Right ventricle myocardium superior (tissue), 1 donor: ENCODE measurements at places on chromosomes 3 and 15.

DNA sequence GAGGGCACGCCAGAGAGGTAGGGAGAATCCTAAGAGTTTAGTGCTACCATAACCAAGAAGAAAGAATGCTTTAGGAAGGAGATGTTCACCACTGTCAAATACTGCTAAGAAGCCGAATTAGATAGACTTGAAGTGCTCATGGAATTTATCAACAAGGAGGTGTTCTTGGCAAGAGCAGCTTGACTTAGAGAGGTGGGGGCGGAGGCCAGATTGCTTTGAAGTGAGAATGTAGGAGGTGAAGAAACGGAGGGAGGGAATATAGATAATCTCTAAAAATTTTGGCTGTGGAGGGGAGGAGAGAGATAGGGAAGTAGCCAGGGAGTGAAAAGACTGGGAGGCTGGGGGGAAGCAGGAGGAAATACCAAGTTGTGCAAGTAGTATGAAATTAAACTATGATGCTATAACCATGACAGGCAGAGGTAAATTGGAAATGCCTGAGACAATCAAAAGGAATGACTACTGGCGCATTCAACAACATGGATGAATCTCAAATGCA lies 35.5 kb downstream of the GADL1 start:
- DNase-seq = no peak

DNA sequence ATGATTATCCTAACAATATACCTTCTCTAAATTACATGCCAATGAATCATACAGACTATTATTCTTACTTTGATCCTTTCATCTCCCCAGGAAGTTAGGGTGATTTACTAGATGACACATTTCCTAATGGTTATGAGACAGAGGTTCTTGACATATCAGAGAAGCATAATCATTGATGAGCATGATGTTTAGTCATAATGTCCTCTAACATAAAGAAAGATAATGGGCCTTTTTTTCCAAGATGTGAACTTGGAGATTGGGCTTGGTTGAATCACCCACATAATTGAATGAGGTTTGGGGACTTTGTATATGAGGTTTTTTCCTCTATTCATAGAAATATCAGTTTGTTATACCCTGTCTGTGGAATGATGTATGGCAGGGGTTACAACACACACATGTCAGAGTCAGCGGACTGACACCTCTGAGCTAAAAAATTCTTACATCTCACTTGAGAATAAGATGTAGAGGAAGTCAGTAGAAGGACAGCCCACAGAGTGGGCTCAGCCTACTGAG lies 69.7 kb upstream of the DCBLD2 start:
- no peak for DNase-seq

DNA sequence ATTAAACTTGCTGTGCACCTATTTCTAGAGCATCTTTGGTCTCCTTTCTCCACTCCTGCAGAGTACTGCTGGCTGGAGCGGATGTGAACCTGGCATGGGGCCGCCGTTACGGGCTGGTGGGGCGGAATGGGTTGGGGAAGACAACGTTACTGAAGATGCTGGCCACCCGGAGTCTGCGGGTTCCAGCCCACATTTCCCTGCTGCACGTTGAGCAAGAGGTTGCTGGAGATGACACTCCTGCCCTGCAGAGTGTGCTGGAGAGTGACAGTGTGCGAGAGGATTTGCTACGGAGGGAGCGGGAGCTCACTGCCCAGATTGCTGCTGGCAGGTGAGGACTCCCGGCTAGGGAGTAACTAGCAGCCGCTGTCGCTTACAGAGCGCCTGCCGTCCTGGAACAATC lies 2.1 kb downstream of the ABCF3 start:
- no peak for DNase-seq

- no peak for DNase-seq
Measured at GRCh38 chr3:63864965-63865327, 1.3 kb downstream of the ATXN7 start.

- no peak for DNase-seq
Measured at GRCh38 chr3:23726811-23727548, 78.8 kb upstream of the UBE2E1 start.

DNA sequence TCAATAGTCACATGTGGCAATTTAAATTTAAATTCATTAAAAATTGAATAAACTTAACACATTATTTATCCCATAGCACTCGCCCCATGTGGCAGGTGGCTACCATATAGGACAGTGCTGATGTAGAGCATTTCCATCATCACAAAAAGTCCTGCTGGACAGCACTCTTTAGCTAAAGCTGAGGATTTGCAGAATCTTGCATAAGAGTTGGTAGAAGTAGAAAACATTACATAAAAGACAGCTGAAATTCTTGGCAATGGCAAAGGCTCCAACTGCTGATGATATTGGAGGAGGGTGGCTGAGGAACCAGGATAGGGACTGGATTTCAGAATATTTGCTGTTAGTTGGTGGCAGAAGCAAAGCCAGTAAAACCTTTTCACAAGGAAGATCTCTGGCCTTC lies 230.7 kb upstream of the SATB1 start:
- no peak for DNase-seq

DNA sequence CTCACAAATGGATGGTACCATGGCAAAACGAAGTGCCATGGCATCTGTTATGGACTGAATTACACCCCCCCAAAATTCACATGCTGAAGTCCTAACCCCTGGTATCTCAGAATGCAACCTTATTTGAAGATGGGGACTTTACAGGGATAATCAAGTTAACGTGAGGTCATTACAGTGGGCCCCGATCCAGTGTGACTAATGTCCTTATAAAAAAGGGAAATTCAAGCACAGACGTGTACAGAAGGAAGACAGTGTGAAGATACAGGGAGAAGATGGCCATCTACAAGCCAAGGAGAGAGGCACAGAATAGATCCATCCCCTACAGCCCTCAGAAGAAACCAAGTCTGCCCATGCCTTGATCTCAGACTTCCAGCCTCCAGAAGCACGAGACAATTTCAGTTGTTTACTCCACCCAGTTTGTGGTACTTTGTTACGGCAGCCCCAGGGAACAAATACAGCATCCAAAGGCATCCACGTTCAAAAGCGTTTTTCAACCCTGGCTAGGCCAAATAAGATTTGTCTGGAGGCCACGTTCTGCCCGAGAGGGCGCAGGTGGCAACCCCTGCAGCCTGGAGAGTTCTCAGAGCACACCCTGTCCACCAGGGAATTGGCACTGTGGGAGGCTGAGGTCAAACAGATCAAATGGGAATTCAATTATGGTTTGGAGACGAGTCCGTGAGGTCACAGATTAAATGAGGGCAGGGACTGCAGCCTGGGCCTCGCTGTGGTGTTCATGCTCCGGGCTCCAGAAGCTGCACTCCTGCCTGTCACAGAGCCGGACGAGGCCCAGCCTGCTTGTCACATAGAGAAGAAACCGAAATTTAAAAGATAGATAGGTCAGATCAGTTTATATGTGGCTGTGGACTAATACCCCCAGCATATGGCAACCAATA lies 494.8 kb downstream of the SHQ1 start:
- DNase-seq = no peak

GRCh38 chr15:90592131-90592881 lies 62.6 kb downstream of the CRTC3 start:
- no peak for DNase-seq
